ENCODE measurements at places on chromosomes 2 and 18.
A peak's percentile ranks its signal among the peaks of the same experiment; 100 is the strongest.

DNA sequence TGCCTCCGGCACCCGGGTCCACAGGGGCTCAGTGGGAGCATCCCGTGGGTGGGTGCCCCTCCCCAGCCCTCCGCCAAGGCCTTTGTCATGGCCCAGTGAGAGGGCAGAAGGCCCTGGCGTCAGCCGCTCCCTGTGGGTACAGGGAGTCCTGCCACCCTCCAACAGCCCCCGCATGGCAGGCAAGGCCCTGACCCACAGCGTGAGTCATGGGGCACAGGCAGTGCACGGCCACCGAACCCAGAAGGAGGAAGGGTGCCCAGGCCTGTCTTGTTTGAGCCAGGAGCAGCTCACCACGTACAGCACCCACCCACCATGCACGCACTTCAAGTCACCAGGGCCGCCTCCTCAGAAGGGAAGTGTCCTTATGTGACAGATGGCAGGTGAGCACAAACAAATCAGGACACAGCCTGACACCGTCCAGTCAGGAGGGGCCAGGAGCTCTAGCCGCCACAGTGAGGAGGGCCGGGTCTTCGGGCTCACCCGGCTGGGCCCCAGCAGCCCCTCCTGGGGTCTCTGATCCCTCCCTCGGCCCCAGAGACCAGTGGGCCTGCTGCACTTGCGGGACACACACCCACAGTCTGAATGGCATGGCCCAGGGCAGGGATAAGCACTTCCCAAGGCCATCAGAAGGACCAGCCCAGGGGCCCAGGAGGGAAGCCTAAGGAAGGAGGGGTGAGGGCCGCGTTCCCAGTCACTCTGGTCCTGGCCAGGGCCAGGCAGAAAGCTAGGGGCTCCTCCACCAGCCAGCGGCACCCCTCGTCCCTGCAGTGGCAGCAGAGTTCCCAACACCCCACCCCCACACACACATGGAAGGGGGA is 25.8 kb downstream of the BIN1 start:
- DNase-seq, result peak; percentile 55

DNA sequence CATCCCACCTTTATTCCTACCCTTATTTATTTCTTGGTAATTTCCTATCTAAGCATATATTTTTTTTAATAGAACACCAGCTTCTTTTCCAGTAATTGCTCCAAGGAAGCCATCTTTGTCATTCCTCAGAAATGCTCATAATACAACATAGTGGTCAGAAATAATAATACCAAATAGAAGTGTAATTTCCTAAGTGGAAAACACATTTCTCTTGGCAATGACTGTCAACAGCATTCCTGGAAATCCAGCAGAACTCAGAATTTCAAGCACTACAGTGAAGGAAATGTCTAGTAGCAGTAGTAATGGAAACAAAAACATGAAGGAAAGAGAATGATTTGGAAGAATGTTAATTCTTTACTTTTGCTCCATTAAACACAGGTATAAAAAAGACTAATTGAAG is 56.6 kb downstream of the GDF7 start:
- DNase-seq, result no peak

DNA sequence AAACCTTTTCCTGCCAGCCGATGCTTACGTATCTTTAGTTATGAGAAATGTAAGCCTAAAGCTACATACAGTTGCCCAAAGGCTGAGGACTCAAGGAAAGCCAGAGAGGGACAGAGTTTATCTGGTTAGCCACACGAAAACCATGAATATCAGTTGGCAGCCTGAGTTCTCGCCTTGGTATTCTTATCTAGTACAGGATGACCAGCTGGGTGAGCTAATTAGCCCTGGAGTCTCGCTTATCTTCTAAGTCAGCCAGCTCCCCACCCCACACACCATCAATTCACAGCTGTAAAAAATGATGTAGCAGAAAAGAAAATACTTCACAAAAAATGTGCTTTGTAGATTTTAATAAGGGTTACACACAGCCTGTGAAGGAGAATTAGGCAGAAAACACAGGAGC is 617.5 kb upstream of the SOX11 start:
- no peak for DNase-seq

DNA sequence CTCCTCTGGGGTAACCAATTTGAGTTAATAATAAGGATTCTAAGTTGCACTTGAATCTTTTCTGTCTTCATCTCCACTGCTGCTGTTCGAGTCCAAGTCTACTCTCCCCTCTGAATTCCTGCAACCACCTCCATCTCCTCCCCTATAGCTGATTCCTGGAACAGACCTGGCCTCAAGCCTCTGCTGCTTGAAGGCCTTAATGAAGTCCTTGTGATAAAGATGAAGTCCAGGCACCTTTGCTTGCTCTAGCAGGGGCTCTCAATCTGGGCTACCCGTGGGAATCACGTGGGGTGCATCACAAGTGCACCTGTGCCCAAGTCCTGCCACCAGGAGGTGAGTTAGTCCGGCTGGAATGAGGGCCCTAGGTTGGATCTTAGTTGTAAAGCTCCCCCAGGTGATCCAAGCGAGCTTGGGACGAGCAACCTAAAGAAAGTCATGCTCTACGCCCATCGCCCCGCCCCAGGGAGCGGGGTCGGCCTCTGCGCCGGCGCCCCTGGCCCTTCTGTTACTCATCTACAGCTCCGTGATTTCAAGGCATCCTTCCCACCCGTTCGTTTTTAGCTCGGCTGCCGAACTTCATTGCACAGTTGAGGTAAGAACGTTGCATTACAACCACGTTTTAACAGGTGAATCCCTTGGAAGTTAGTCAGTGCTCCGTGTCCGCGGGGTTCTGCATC is 905 bp upstream of the IAH1 start:
- DNase-seq, result no peak

DNA sequence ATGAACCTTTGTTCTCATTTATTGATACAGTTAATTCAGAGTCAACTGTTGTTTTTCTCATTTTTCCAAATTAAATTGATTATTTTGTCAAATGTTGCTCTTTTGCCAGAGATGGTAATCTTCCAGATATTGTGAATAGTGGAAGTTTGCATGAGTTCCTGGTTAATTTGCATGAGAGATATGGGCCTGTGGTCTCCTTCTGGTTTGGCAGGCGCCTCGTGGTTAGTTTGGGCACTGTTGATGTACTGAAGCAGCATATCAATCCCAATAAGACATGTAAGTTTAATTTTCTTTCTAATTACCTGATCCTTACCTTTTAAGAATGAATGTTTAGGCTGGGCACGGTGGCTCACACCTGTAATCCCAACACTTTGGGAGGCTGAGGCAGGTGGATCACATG is 7.8 kb downstream of the CYP20A1 start:
- no peak for DNase-seq

GRCh38 chr2:156343096-156343939 is 10.8 kb upstream of the NR4A2 start:
- peak; percentile 18 for DNase-seq

GRCh38 chr2:28434600-28434989 is 41.9 kb downstream of the FOSL2 start:
- no peak for DNase-seq

- DNase-seq, result no peak
Observed at GRCh38 chr2:127034051-127034450, 72.9 kb downstream of the BIN1 start.

GRCh38 chr18:62464266-62464665 is 58.6 kb upstream of the ZCCHC2 start:
- no peak for DNase-seq

- no peak for DNase-seq
Observed at GRCh38 chr2:233498126-233498525, 68.5 kb downstream of the USP40 start.

GRCh38 chr2:96815326-96816126 is 542 bp upstream of the CNNM3 start:
- no peak for DNase-seq

- DNase-seq, result no peak
Observed at GRCh38 chr2:127023504-127023903, 83.5 kb downstream of the BIN1 start.

GRCh38 chr2:68905116-68905515 is 33.9 kb upstream of the BMP10 start:
- no peak for DNase-seq

DNA sequence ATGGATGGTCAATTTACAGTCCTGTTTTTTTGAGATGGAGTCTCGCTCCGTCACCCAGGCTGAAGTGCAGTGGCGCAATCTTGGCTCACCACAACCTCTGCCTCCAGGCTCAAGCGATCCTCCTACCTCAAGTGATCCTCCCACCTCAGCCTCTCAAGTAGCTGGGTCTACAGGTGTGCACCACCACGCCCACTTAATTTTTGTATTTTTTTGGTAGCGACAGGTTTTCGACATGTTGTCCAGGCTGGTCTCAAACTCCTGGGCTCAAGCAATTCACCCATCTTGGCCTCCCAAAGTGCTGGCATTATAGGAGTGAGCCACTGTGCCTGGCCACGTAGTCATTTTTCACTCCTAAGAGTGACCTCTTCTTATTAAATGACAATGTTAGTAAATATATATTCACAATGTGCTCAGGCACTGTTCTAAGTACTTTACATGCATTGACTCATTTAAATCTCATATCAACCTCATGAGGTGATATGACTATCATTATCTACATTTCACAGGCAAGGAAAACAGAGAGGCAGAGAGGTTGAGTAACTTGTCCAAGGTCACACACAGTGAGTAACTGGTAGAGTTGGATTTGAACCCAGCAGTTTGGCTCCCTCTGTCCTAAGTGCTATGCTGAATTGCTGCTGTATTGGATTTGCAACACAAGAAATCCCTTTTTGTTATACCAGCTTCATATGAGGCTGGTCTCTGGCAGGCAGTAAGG is 5.6 kb upstream of the DIS3L2 start:
- DNase-seq, result no peak

DNA sequence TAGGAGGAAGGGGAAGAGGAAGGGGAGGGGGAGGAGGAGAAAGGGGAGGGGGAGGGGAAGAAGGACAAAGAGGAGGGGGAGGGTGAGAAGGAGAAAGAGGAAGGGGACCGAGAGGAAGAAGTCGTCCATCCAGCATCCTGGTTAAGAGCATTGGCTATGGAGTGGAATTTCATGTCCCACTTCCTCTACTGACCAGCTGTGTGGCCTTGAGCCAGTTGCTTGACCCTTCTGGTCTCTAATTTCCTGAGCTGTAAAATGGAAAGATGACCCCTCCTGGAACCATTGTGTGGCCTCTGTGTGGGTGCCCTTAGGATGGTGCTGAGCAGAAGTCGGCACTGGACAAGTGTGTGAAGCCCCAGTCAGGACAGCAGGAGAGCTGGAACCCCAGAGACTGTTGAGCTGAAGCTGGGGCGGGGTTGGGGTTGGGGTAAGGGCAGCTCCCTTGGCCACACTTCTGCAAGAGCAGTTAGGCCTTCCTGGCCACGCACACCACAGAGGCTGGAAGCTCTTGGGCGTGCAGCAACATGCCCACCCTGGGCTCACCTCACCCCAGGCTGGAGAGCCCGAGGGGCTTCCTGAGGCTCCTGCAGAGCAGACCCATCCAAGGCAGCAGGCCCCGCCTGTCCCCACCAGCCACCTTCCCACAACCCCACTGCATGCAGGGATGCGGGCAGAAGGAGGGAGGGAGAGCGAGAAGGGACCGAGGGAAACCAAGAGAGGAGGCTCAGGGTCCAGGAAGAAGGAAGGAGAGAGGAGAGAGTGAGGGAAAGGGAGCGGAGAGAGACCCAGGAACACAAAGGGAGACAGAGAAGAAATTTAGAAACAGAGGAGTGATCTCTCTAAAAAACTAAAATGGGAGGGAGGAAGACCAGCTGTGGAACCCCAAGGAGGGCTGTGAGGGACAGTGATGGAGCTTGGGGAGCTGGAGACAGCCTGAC is 16.2 kb downstream of the ADRA2B start:
- DNase-seq, result no peak

DNA sequence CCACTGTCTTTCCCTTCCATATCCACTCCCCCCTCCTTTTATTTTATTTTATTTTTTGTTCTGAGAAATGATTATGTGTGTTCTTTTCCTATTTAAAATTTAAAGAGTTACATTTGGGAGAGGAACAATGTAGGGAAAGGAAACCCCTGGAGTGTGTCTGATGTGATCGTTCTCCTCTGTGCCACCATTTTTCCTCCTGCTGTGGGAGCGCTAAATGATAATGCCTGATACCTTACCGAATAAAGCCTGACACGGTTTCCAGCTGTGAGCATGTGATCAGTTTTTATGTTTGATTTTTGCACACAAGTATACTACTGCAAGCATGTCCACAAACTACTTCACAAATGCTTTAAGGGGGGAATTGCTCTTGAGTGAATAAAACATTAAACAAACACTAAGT is 317.8 kb upstream of the FANCL start:
- DNase-seq, result no peak

- DNase-seq, result no peak
Observed at GRCh38 chr2:121491518-121491917, 39.2 kb upstream of the RNU4ATAC start.

- no peak for DNase-seq
Observed at GRCh38 chr18:72652990-72653593, 109.0 kb upstream of the CBLN2 start.

- no peak for DNase-seq
Observed at GRCh38 chr2:182291296-182291695, 135.5 kb downstream of the PDE1A start.

GRCh38 chr18:62332964-62333695 is 8.0 kb downstream of the TNFRSF11A start:
- no peak for DNase-seq

DNA sequence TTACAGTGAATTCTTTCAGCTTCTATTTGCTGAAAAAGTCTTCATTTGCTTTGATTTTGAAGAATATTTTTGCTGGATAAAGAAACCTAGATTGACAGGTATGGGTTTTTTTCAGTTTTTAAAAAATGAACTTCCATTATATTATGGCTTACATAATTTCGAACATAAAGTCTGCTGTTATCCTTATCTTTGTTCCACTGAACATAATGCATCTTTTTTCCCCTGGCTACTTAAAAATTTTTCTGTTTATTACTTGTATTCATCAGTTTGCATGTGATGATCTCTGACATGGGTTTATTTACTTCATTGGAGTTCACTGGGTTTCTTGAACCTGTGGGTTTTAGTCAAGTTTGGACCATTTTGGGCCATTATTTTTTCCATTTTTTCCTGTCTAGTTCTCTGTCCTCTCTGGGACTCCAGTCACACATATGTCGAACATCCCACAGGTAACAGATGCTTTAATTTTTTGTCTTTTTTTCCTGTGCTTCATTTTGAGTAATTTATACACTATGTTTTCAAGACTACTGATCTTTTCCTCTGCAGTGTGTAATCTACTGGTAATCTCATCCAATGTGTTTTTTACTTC is 33.1 kb downstream of the SEC11C start:
- DNase-seq, result no peak

- DNase-seq, result no peak
Observed at GRCh38 chr2:158619496-158619895, 162.7 kb downstream of the PKP4 start.

- DNase-seq, result peak; percentile 73
Observed at GRCh38 chr2:173027181-173028128, 48.2 kb upstream of the MAP3K20 start.

DNA sequence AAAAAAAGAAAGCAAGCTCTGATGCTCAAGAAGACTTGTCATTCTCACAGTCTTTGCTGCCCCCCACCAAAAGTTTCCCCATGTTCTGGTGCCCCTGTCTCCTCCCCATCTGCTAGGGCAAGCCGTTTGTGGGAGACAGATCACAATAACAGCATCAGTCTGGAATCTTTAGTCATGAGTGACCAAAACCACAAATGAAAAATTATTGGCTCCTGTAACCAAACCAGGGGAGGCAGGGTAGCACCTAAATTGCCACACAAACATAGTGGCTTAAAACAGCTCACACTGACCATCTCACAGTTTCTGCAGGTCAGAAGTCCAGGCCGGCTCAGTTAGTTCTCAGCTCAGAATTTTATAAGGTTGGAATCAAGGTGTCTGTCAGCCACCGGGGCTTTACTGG is 9.1 kb upstream of the B3GNT7 start:
- DNase-seq, result no peak
